Activated CD8-positive, alpha-beta T cell treated with anti-CD3 and anti-CD28 coated beads, Interleukin-2, amount 10 ng/mL, durations not matched to agents 7 days and 5 days (primary cell): ENCODE measurements at places on chromosomes 5 and 9. TPM values are rescaled to one million over a fixed set of nuclear protein-coding genes. Genes with fewer than 3 reads are reported as not detected.

GRCh38 chr5:93336330-93337110 is 244.5 kb downstream of the NR2F1-AS1 start:
- no peak overlapping the region for H3K27ac ChIP-seq
- no peak overlapping the region for H3K4me3 ChIP-seq
- no peak for DNase-seq
- H3K36me3 ChIP-seq, result no peaks in the 10 kb centered on the region

- peaks cover 50% of the 10 kb centered on the region for H3K27me3 ChIP-seq
- H3K36me3 ChIP-seq, result no peaks in the 10 kb centered on the region
- peaks cover 4% of the 10 kb centered on the region for H3K4me1 ChIP-seq
- H3K4me3 ChIP-seq, result no peak overlapping the region
Observed at GRCh38 chr5:72170101-72170500, 62.8 kb downstream of the MAP1B start.

- peaks cover 3% of the 10 kb centered on the region for H3K27me3 ChIP-seq
- H3K36me3 ChIP-seq, result no peaks in the 10 kb centered on the region
- no peak overlapping the region for H3K4me3 ChIP-seq
- no peak overlapping the region for H3K27ac ChIP-seq
- DNase-seq, result no peak
- no peaks in the 10 kb centered on the region for H3K4me1 ChIP-seq
Observed at GRCh38 chr5:74371621-74372020, 268.9 kb downstream of the ENC1 start.

Gene PDLIM4
- not detected for total RNA-seq

Gene SPINK6
- total RNA-seq, result not detected
